ENCODE measurements at places on chromosomes 13 and 19.

DNA sequence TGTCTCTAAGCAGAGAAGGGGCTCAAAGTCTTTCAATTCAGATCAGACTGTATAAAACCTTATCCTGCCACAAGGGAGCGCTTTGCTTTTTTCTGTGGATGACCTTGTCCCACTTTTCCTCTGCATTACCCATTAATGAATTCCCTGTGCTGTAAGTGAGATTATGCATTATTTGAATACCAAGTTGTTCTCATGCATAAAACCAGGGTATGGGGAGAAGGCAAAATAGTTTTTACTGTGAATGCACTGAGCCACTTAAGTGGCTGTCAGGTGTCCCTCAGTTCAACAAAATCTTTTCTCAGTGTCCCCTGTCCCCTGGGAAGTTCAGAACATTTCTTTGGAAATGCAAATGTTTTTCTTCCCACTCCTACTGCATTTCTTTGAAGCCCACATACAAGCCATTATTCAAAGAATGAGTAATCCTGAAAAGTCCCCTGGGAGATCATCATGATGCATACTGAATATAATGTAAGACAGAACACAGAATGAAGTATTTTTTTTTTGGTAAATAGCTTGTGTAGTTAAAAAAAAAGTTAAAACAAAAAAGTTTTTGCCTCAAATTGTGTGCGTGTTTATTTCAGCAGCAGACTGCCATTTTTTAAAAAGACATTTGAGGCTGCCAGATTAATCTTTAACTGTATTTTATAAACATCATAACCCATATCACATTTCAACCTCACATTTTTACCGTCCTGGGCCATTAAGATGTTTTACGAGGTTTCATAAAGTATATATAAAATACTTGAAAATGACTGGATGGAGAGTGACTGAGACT, 506.7 kb upstream of the PCDH9 start:
- no peak for DNase-seq

DNA sequence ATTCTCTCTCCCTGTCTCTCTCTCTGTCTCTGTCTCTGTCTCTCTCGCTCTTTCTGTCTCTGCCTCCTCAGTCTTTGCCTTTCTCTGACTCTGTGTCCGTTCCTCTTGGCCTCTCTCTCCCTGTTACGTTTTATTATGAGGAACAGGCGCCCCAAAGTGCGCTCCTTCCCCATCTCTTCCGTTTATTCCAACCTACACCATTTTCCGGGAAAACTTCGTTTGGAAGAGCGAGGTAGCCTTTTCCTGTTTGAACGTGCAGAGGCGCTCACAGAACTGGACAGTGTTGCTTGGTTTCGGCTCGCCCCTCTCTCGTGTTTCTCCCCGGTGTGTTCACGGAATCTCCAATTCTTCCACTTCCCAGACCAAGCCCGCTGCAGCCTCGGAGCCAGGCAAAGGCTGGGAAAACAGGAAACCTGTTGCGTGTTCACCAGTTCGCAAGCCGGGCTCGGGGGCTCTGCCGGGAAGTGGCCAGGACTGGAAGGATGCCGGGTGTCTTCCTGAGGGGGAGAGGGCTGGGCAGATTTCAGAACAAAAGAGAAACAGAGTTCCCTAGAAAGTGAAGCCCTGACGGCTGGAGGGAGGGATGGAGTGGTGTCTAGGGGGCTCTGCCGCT, 605 bp downstream of the TMEM255B start:
- DNase-seq: no peak

- no peak for DNase-seq
Observed at GRCh38 chr13:48661107-48661506, 7.4 kb downstream of the CYSLTR2 start.

DNA sequence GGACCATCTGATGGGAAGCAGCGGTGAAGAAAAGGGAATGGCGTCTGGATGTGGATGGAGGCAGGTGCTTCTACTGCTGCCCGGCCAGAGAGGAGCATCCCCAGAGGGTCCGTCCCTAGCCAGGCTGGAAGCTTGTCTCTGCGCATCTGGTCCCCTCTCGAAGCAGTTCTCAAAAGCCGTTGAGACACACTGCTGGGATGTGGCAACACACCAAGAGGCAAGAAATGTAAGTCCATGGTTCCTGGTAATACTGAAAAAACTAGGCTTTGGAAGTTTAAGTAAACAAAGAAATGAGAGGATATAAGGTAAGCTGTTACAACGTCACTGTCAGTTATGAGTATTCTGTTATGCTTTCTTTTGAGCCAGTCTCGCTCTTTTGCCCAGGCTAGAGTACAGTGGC, 15.1 kb upstream of the FFAR2 start:
- no peak for DNase-seq

GRCh38 chr19:4567584-4568071, 8.1 kb upstream of the SEMA6B start:
- DNase-seq: peak; percentile 26

All from activated CD8-positive, alpha-beta memory T cell treated with anti-CD3 and anti-CD28 coated beads for 4 hours (primary cell).